AG04450 (cell line): ENCODE measurements at places on chromosomes 2 and 18. TPM values are rescaled to one million over a fixed set of nuclear protein-coding genes. Genes with fewer than 3 reads are reported as not detected.
A peak's percentile ranks its signal among the peaks of the same experiment; 100 is the strongest.

DNA sequence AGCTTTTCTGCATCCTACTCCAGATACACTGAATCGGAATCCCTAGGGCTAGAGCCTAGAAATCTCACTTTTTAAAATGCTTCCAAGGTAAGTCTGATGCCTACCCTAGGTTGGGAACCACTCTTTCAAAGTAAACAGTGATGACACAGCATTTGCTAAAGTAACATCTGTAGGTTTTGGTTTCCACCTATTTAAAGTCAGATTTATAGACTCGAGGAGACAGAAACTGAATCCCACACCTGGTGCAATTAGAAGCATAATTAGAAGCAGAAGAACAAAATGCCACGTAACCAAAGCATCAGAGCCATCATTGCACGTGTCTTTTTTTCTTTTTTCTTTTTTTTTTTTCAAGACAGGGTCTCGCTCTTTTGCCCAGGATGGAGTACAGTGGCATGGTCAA is 40.9 kb downstream of the PDK1 start:
- no peak for DNase-seq

DNA sequence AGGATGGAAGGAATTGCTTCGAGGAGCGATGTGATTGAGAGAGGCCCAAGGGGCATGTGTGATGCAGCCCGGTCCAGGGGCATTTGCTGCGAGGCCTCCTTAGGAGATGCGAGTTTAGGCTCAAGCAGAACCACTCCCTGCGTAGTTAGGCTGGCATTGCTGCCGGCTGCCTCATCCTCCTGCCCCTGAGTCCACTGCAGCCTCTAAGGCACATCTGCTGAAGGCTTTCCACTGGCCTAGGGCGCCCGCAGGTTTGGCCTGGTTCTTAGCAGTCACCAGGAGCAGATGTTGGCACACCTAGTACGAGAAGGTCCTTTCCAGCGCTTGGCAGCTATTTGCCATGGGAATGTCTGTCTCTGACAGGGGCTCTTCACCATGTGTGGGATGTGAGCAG is 20.7 kb downstream of the INPP5D start:
- DNase-seq, result no peak

GRCh38 chr2:182763311-182763912 is 47.4 kb downstream of the DNAJC10 start:
- DNase-seq, result no peak

DNA sequence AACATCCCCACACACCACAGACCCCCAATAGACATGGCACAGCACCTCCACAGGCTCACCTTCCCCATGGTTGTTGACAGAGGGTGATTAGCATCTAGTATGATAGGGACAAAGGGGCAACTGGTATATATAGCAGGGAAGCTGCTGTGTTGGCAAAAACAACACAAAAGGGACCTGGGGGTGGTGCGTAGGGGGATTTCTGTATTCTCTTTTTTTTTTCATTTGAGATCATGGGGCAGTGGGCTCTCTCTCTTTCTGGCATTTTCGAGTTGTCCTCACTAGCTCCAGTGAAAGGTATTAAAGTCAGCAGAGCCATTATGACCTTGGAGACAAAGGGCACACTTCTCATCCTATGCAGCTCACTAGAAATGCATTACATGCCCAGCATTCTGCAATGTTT is at the start of gene CRYGA:
CRYGA (minus strand) TSS at position 101 of the 400 bp plus-strand sequence; CDS start at position 68, 33 bp downstream.
- DNase-seq, result no peak

DNA sequence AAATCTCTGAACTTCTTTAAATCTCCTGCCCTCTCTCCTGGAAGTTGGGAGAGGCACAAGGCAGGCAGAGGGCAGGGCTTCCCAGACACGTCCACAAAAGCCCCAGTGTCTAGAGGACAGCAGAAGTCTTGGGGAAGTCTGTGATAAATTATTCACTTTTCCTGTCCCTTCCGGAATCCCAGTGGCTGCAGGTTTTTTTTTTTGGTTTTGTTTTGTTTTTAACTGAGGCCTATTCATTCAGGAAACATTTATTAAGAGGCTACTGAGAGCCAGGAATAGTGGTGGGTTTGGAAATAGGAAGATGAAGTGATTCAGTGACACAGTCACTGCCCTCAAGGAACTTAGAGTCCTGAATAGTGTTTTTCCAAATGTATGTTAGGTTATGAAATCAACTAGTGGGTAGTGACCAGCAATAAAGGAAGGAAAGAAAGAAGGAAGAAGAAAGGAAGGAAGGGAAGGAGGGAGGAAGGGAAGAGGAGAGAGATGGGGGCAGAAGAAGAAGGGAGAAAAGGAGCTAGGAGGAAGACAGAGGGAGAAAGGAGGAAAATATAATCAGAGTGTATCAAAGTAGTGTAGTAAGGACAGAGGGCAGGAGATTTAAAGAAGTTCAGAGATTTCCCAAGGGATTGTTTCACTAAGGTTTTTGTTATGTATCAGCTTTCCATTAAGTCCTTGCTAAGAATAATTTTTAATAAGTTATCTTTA is 98.9 kb upstream of the ZFP36L2 start:
- no peak for DNase-seq

DNA sequence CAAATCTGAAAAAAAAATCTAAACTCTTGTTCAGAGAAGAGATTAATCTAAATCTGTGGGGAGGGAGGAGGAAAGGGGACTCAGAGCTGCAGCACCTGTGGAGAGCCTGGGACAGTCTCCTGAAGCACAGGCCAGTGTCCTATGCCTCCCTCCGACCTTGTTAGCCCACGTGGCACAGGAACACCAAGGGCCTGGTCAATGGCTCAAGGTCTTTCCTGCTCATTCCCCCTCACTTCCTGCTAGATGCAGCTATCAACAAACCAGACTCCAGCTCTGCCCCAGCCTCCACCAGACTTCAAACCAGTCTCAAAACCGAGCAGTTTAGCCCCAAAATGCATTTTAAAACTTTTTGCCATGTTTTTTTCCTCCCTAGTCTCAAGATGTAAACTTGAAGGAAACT is 20.1 kb upstream of the SULT1C3 start:
- no peak for DNase-seq

- no peak for DNase-seq
Measured at GRCh38 chr2:38074058-38074763, 1.7 kb downstream of the CYP1B1 start.

DNA sequence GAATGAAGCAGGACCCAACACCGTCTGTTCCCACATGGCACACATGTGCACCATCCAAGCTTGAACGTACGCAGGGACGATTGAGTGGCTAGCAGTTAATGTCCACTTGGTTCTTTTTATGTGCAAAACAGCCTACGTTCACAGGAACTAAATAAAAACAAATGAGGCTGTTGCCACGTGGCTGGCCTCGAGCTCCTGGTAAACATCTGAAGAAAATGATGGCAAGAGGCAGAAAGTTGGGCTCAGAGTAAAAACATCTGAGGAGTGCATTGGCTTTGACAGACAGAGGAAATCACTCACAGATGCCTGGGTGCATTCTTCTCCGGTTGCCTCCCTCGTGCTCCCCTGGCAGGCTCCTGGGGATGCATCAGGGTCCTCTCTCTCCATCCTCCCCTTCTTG is 177.9 kb downstream of the NRP2 start:
- no peak for DNase-seq

- no peak for DNase-seq
Measured at GRCh38 chr18:3184275-3184963, 35.3 kb downstream of the MYOM1 start.

- no peak for DNase-seq
Measured at GRCh38 chr18:79489051-79489898, 93.5 kb downstream of the NFATC1 start.

- no peak for DNase-seq
Measured at GRCh38 chr2:231699006-231699405, 9.3 kb upstream of the PTMA start.

- peak; percentile 100 for DNase-seq
Measured at GRCh38 chr2:85772019-85772745, 18.4 kb downstream of the ATOH8 start.

DNA sequence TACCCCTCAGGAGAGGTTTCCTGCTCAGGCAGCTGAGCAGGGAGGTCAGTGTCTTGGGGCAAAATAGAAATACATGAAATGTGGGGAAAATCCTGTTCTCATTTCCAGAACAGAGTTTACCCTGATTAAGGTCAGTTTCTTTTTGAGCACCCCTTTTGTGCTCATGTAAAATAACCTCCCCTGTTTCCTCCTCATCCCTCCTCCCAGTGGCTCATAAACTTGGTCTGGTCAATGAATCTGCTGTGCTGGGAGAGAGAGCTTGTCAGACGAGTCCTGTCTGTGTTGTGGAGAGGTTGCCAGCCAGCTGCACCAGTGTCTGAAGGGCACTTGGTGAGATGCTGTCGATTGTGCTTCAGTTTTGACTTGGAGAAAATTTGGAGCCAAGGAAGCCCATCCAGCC is 48.6 kb downstream of the NTSR2 start:
- no peak for DNase-seq

DNA sequence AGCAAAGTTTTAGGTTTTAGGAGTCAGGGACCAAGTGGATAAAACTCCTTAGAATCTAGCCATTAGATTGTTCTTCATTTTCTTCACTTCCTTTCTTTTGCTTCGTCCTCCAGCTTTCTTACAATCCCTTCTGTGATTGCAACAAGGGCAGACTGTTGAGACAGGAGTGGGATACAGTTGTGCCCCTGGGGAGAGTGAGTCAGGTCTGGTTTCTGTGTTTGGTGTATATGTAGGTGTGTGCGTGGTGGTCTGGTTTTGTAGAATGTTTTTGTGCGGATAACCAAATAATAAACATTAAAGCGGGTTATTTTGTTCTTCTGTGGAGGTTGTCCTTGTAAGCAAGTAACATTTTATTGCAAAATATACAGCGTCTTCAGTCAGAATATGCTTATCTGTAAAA is 7.3 kb downstream of the INSIG2 start:
- DNase-seq, result no peak

GRCh38 chr2:85156153-85156552 is 23.0 kb downstream of the TCF7L1 start:
- DNase-seq, result no peak

- DNase-seq, result no peak
Measured at GRCh38 chr18:30177056-30177455, 865.5 kb downstream of the DSC3 start.

DNA sequence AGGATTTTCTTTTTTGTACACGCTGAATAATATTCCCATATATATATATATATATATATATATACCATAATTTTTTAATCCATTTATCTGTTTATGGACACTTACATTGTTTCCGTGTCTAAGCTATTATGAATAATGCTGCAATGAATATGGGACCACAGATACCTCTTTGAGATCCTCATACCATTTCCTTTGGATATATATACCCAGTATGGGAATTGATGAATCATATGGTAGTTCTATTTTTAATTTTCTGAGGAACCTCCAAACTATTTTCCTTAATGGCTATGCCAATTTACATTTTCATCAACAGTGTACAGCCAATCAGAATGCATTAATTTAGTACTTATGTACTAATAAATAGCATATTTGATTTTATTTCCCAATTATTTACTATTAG is 53.1 kb downstream of the MERTK start:
- DNase-seq, result no peak

DNA sequence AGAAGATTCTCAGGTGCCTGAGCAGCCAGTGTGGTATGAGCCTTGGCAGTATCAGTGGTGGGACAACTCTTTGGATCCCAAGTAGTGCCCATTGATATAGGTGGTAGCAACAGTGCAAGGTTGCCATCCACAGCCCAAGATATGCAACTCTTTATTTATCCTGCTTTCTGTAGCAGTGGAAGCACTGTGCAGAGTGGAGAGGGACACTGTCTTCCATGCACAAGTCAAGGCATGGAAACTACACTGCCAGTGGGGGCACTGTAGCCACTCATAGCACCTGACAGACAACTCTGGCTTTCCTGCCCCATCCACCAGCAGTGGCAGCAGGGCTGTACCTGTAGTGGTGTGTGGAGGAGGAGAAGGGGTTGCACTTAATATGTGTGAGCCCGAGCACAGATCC is 409.6 kb upstream of the TMEFF2 start:
- DNase-seq, result no peak

- DNase-seq, result no peak
Measured at GRCh38 chr2:231425291-231425810, 29.8 kb downstream of the B3GNT7 start.

DNA sequence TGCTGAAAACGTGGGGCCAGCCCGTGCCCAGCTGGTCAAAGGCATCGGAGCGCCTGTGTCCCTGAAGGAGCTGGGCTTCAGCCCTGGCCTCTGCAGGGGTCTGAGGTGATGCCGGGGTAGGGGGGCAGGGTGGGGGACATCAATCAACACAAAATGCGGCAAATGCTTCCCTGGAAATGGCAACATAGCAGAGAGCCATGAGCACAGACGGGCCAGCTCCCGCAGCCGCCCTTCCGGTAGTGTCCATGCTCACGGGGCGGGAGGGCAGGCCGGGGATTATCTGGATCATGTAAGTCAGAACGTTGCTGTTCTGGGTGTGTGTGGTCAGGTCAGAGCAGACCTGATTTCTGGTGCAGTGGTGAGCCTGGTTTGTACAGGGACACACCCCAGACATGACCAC is 56.5 kb upstream of the TWIST2 start:
- no peak for DNase-seq

DNA sequence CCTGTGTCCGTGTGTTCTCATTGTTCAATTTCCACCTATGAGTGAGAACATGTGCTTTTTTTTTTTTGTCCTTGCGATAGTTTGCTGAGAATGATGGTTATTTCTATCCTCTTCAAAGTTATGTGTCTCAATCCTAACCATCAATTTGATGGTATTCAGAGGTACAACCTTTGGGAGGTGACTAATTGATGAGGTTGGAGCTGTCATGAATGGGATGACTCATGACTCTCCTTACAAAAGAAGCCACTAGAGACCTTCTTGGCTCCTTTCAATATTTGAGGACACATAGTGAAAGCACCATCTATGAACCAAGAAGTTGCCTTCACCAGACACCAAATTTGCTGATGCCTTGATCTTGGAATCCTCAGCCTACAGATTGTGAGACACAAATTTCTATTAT is 677.1 kb upstream of the DDX18 start:
- DNase-seq, result no peak

- no peak for DNase-seq
Measured at GRCh38 chr2:147538088-147538487, 306.7 kb upstream of the ACVR2A start.

DNA sequence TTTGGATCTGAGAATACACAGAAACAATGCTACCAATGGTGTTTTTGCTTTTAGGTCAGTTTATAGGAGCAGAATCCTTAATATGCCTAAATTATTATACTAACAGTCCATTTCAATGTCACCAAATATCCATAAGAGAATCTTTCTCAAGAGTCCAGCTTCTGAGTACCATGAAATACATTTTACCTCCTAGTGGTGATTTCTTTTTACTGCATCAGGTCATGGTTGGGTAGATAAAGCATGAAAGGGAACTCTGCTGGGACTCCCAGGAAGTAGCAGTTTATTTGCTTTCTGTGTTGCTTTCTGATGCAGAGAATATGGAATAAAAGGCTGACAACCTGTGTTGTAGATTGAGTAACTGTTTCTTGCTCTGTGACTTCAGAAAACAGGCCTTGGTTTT is 115.6 kb downstream of the PPP1R1C start:
- DNase-seq, result no peak

- no peak for DNase-seq
Measured at GRCh38 chr2:67825476-67825875, 237.3 kb downstream of the C1D start.

RESP18 gene
- not detected in 2 replicates for polyA plus RNA-seq

C1GALT1C1L gene
- 0.51 and 0.77 TPM in 2 replicates for polyA plus RNA-seq

SMAD4 gene
- 92.1 and 139 TPM in 2 replicates for polyA plus RNA-seq

CXCR4 gene
- not detected in 2 replicates for polyA plus RNA-seq

LRRC30 gene
- polyA plus RNA-seq, result not detected in 2 replicates

MROH2A gene
- not detected in 2 replicates for polyA plus RNA-seq

GALR1 gene
- polyA plus RNA-seq, result not detected in 2 replicates

AQP12B gene
- not detected in 2 replicates for polyA plus RNA-seq

TCF7L1 gene
- polyA plus RNA-seq, result 2.7 and 3.5 TPM in 2 replicates

LOXHD1 gene
- not detected in 2 replicates for polyA plus RNA-seq

ACKR3 gene
- polyA plus RNA-seq, result 0.05 and 0.07 TPM in 2 replicates

KLHL41 gene
- polyA plus RNA-seq, result 0.22 and 0.26 TPM in 2 replicates

HOXD13 gene
- not detected in 2 replicates for polyA plus RNA-seq

TMEM17 gene
- polyA plus RNA-seq, result 2.1 and 2.5 TPM in 2 replicates

CHN1 gene
- polyA plus RNA-seq, result 207 and 258 TPM in 2 replicates

FAHD2B gene
- polyA plus RNA-seq, result 3.4 and 4.5 TPM in 2 replicates
